ENCODE measurements at places on chromosomes 13 and 19. TPM values are rescaled to one million over a fixed set of nuclear protein-coding genes. Genes with fewer than 3 reads are reported as not detected.
A peak's percentile ranks its signal among the peaks of the same experiment; 100 is the strongest.

The CD37 gene
- 18.5 TPM for polyA plus RNA-seq

The TEX29 gene
- polyA plus RNA-seq: 0.63 TPM

GRCh38 chr19:1968279-1969175 is 27.6 kb downstream of the CSNK1G2 start:
- DNase-seq: no peak

DNA sequence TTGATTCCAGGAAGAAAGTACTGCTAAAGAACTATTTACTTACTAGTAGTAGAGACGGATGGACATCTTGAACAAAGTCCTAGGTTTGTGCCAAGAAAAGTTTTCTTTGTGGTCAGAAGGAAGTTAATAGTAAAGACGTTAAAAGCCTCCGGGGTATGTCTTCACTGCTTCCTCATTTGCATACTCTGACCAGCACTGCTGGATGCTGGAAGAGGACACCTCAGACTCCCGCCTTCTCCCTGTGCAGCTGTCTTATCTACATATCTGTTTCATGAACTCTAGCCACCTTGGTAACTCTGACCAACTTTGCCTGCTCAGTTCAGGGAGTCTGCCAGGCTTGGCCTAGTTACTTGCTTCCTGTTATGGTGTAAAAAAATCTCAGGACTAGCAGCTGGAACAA is 1109.1 kb upstream of the MIR17HG start:
- peak; percentile 5 for DNase-seq

DNA sequence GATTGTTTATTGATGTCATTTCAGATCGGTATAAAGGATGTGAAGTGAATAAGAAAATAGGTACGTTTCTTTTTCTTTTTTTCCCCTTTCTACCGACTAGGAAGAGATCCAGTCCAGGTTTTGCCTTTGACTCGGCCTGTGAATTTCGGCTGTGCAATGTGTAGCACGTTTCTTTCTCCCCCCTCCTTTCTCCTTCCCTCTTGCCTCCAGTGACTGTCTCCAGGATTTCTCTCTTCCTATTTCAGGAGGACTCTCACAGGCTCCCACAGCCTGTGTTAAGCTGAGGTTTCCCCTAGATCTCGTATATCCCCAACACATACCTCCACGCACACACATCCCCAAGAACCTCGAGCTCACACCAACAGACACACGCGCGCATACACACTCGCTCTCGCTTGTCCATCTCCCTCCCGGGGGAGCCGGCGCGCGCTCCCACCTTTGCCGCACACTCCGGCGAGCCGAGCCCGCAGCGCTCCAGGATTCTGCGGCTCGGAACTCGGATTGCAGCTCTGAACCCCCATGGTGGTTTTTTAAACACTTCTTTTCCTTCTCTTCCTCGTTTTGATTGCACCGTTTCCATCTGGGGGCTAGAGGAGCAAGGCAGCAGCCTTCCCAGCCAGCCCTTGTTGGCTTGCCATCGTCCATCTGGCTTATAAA is at the start of gene GPC6:
Gene GPC6 (plus strand): TSS at position 185 of the 657 bp plus-strand sequence.
- DNase-seq: peak; percentile 87

The ZGLP1 gene
- polyA plus RNA-seq: 5.0 TPM

- no peak for DNase-seq
Observed at GRCh38 chr13:108902405-108903155, 273.2 kb downstream of the MYO16 start.

DNA sequence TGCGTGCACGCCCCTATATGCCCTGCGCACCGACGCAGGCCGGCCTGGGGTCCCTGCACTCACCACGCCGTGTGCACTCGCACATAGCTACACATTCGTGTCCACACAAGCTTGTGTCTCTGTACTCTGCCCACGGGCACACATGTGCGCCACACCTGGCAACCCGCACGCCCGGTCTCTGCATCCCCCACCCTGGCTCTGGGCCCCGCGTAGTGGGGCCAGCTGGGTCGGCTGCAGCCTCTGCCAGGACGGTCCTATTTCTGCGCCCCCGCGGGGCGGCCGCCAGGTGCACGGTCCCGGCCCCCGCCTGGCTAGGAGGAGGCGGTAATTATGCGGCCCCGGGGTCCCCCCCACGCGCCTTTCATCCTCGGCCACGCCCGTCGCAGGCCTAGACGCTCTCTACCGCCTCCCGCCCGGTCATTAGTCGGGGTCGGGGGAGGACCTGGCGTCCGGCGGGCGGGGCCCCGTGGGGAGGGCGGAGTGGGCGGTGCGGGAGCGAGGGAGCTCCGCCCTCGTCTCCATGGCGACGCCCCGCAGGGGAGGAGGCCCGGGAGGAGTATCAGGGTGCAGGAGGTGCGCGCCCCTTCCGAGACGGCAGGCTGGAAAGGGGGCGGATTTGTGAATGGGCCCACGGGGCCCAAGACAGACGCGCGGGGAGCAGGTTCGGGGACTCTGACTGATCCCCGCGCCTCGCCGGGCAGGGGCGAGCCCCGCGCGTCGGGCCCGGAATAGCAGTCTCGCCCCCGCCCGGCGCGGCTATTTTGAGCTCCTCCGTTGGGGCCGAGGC is 2.8 kb upstream of the CIRBP start:
- DNase-seq: peak; percentile 70

The THSD8 gene
- 2.2 TPM for polyA plus RNA-seq

The CBY2 gene
- polyA plus RNA-seq: not detected

The FPR1 gene
- polyA plus RNA-seq: 1.6 TPM

- no peak for DNase-seq
Observed at GRCh38 chr13:26186995-26187394, 35.1 kb downstream of the RNF6 start.

DNA sequence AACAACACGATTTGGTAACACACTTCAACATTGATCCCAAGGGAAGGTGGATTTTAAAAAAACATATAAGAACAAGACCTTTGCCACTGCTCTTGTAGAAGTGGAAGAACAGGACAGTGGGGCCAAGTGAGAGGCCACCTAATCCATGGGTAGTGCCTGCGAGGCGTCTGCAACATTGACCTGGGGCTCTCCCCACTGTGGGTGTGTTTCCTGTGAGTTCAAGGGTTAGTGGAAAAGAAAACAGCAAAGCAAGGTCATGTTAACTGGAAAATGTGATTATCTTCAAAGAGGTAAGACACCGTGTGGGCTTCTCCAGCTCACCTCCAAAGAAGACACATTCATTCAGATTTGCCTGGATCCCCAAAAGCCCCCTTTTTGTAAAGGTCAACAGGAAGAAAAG is 327.0 kb downstream of the UQCRFS1 start:
- no peak for DNase-seq

- DNase-seq: peak; percentile 96
Observed at GRCh38 chr19:36850559-36851442, at the start of gene ZNF345. ZNF345 (plus strand) TSS chr19:36850876; CDS start chr19:36876831, 25,955 bp downstream.

The SERP2 gene
- 4.5 TPM for polyA plus RNA-seq

The ZSCAN1 gene
- polyA plus RNA-seq: 1.6 TPM

DNA sequence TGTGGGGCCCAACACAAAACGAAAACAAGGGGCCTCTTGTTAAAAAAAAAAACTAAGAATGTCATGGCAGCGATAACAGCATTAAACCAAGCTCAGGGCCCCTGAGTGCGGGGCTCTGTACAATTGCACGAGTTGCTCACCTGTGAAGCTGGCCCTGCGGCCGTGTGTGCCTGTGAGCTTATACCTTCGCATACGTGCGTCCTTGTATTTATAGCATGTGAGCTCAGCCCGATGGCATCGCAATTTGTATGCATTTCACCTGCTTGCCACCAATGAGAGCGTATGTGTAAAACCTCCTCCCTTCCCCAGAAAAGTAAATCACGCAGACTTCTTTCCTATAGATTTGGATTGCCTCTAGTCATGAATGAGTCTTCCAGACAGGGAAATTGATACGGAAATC is 17.1 kb downstream of the HNRNPM start:
- no peak for DNase-seq

The ITGBL1 gene
- 0.36 TPM for polyA plus RNA-seq

- DNase-seq: no peak
Observed at GRCh38 chr13:64369121-64369520, 2861.0 kb downstream of the PCDH9 start.

- DNase-seq: peak; percentile 54
Observed at GRCh38 chr13:23899555-23899954, 2.3 kb upstream of the C1QTNF9B start.

- no peak for DNase-seq
Observed at GRCh38 chr13:98994080-98994479, 16.2 kb upstream of the DOCK9 start.

The PNMA8C gene
- 0.45 TPM for polyA plus RNA-seq

The ZNF304 gene
- polyA plus RNA-seq: 9.5 TPM

GRCh38 chr19:21321996-21322395 is 7.2 kb downstream of the ZNF708 start:
- no peak for DNase-seq

The CRX gene
- not detected for polyA plus RNA-seq

The ANKRD24 gene
- 1.6 TPM for polyA plus RNA-seq

The ZNF878 gene
- 0.31 TPM for polyA plus RNA-seq

GRCh38 chr13:32075170-32075851 is 43.7 kb downstream of the FRY start:
- DNase-seq: no peak

The SBK2 gene
- polyA plus RNA-seq: 3.2 TPM

DNA sequence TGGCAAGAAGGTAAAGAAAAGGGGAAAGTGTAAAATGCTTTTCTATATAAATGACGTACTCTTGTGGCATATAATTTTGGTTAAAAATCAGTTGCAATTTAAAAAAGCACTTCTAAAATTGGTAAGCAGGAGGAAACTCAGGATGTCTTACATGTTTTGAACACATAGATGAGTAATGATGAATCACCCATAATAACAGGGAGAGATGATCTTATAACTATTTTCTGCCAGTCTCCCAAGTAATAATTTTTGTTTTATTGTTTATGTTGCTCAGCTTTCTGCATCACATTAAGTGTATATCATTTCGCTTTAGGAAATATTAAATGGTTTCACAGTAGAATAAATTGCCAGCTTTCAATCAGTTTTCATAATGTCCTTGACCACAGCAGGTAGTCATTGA is 1430.7 kb upstream of the PCDH20 start:
- no peak for DNase-seq

DNA sequence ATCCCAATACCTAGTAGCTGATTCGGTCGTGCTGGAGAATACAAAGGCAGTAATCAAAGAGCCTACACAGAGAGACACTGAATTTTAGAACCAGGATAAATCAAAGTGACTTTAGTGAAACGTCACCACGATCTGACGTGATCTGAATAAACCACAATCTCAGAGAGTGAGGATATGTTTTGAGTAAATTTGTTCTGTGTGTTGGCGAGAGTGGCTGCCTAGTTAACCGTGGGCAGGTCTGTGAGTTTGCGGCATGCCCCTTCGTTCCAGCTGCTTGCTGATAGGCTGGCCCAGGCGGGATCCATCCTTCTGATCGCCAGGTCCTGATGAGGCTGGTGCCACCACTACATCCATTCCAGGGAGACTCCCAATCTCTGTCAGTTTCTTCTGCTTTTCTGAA is 40.4 kb downstream of the LRCH1 start:
- DNase-seq: no peak

The DMKN gene
- 4.2 TPM for polyA plus RNA-seq

The TNFSF9 gene
- polyA plus RNA-seq: 0.58 TPM

GRCh38 chr19:10713317-10713716 is 4.6 kb upstream of the DNM2 start:
- DNase-seq: no peak

GRCh38 chr13:98979012-98979660 is 1.3 kb upstream of the DOCK9 start:
- DNase-seq: no peak

DNA sequence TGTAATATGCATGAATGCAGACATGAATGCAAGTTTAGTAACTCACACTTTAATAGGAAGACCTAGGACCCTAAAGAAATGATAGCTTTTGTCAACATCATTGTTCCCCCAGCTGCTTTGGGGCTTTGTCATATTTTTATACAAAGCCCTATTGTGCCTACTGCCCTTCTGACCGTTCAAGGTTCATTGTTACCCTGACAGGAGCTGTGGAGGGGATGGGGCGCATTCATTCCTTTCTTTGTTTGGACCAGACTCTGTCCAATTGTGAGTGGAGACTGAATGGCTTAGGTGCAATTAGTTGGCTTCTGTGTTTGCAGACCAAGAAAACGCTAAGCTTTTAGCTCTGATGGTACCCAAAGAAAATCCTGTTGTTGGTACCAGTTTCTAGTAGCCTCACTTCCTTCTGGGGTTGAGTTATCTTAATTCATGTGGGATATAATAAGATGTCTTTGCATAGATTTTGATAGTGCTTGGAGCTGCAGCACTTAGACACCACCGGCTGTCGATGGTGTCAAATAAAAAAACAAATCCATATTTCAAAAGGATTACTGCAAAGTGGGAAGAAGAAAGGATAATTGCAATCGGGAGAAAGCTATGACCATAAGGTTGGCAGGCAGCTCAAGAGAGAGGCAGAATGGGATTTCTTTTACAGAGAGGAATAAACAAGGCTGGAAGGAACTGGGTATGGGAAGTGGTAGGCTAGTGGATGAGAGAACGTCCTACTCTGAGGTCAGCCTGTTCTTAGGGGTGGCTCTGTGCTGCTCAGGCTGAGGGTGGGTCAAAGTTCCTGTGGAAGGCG is 133.9 kb upstream of the TMTC4 start:
- DNase-seq: no peak

The ZNF415 gene
- polyA plus RNA-seq: 9.6 TPM

All from hindlimb muscle (tissue), 1 donor.